Right lobe of liver (tissue), 6 donors: ENCODE measurements at places on chromosomes 7 and 10.

GRCh38 chr10:92124616-92125143, 166.2 kb downstream of the CPEB3 start:
- peak; percentile 67 for DNase-seq

- no peak for DNase-seq
These were observed 30.9 kb downstream of the DNAJC1 start for GRCh38 chr10:21972584-21972983.

DNA sequence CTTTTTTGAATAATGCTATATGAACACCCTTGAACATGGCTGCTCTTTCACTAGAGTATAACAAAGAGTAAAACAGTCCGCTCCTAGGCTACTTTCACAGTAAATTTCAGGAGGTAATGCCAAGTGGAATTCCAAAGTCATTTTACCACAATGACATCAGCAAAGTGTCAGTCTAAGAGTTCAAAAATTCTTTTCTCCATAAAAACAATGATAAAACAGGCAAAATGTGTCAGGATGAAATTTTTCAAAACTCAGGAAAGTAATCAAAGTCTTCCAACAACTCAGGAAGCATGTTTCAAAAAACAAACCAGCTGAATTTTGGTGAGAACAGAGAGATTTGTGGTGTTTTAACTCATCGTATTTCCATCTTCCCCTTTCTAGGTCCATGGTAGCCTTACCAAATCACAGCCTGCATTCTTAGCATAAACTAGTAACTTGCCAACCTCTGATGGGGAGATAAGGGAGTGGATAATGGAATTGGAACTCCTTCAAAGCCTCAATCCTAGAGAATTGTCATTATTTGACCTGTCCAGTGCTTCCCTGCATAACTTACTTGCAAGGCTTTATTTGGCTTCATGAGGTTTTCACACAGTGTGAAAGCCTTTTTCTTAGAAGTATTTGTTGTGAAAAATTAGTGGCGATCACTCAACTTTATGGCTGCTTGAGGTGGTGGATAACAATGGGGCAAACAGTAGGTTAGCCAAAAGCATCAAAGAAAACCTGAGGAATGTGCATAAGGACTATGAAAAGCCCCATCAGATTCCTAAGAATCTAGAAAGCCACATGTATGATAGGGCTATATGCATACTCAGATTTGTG, 302.7 kb downstream of the HDAC9 start:
- no peak for DNase-seq

DNA sequence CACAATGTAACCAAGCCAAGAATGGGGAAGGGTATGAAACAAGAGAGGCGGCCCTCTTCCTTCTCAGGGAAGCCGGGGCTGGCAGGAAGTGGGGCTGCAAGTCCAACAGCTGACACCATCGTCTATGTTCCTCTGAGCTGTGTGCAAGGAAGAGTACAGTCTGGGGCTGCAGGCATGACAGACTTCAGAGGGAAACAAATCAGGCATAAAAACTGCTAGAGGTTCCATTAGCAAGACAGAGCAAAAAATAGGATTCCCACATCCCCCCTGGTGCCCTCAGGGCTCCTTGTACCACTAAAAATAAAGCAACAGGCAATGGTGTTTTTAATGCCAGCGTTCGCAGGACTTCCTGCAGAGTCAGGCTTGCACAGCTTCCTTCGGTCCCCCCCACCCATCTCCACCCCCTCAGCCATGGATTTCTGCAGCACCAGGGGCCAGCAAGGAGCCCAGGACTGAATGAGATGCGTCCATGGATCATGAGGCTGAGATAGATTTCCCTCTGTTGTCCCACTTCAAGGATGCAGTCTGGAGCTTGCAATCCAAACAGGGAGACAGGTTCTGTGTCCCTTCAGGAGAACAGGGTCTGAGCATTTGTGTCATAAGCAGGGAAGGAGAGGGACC, 34.6 kb downstream of the KCNMA1 start:
- DNase-seq, result no peak

GRCh38 chr7:99003419-99003818, 125.1 kb downstream of the TRRAP start:
- DNase-seq, result no peak

GRCh38 chr10:22258471-22258870, 40.7 kb upstream of the EBLN1 start:
- no peak for DNase-seq

DNA sequence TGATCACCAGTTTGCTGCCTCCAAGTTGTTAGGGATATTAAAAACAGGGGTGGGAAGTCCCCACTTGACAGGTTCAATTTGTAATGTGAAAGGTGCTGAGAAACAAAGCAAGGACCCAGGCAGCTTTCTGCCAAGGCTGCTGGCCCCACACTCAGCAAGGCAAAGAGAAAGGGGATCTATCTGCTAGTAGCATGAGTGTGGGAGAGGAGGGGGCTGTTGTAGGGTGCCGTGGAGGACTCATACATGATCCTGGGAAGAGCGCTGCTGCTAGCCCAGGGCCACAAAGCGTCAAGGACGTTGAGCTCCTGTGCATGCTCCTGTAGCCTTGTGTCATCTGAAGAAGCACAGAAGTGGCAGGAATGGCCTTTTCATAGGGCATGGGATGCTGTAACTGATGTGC, 96.5 kb upstream of the INSYN2A start:
- no peak for DNase-seq

DNA sequence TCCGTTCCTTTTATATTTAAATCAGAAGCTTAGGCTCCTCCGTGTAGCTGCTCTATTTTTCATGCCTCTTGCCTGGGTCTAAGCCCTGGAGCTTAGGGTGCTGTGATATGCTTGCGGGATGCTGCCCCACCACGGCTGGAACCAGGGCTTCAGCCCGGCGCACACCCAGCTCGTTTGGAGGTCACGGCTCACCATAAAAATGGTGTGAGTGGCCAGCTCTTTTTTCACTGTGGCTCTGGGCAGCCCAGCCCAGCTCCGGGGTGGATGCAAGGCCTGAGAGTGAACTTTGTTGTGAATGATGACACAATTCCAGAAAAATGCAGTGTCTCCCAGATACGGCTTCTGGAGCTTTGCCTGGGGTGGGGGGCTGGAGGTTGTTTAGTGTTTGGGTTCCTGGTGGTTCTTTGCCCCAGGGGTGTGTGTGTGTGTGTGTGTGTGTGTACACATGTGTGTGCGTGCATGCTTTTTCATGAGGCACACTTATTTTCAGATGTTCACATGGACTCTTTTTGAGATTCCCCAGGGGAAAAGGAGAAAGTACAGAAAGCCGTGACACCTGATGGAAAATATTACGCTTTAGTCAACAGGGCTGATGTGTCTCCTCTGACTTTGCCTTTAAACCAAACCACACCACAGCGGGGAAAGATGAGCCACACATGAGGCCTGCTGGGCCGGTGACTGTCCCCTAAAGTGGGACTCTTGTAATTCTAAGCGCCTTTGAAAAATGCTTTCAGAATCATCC, 46.2 kb downstream of the GRK5 start:
- peak; percentile 80 for DNase-seq

- no peak for DNase-seq
These were observed 8.8 kb upstream of the SLC25A28 start for GRCh38 chr10:99628923-99629624.
